CD4-positive, alpha-beta T cell treated with Interleukin-10 for 1 hour (primary cell): ENCODE measurements at places on chromosomes 5 and 9.

- DNase-seq: no peak
Measured at GRCh38 chr5:13946111-13946510, 1.6 kb upstream of the DNAH5 start.

DNA sequence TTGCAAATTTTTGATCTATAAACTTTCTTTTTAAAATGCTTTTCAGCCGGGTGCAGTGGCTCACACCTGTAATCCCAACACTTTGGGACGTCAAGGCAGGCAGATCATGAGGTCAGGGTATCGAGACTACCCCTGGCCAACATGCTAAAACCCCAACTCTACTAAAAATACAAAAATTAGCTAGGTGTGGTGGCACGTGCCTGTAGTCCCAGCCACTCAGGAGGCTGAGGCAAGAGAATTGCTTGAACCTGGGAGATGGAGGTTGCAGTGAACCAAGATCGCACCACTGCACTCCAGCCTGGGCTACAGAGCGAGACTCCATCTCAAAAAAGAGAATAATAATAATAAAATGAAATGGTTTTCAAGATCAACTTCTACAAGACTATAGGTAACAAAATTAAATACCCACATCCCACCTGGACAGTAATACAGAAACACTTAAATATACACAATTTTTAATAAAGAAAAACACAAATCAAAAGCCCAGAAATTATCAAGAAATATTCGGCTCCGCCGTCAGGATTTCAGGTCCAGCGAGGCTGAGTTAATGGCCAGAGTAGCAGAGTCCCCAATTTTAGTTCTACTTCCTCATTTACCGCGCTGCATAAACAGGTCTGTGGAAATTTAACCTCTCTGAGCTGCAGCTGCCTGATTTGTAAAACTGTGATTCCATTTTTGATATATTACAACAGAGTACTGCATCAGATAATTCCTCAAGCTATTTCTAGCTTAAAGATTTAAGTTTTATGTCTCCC is 4.0 kb downstream of the TUT7 start:
- DNase-seq: no peak

DNA sequence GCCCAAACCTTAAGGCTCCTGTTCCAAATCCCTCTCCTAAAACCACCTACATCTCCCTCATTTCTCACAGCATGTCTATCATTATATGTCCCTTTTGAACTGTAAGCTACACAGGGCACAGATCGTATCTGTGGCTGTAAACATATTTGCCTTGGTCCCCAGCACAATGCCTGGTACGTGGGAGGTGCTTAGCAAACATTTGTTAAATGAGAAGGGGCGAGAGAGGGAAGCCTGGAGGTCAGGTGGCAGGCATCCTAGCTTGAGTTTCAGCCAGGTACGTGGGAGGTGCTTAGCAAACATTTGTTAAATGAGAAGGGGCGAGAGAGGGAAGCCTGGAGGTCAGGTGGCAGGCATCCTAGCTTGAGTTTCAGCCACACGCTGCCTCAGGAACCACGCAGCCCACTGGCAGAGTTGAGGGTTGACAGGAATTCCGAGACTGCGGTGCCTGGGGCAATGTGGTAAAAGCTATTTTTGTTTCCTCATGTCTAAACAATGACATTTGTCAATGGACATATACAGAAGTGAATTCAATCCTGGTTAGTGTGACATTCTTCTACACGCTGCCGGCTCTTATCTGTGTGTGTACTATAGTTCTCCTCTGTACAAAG is 113.6 kb downstream of the EFNA5 start:
- DNase-seq: no peak

- DNase-seq: no peak
Measured at GRCh38 chr9:119509291-119509905, 140.2 kb upstream of the BRINP1 start.

GRCh38 chr5:128775558-128775957 is 189.7 kb upstream of the SLC27A6 start:
- no peak for DNase-seq

- DNase-seq: no peak
Measured at GRCh38 chr5:164721116-164721515, 1215.7 kb downstream of the MAT2B start.

- no peak for DNase-seq
Measured at GRCh38 chr5:180807046-180807445, 4.4 kb upstream of the MGAT1 start.

DNA sequence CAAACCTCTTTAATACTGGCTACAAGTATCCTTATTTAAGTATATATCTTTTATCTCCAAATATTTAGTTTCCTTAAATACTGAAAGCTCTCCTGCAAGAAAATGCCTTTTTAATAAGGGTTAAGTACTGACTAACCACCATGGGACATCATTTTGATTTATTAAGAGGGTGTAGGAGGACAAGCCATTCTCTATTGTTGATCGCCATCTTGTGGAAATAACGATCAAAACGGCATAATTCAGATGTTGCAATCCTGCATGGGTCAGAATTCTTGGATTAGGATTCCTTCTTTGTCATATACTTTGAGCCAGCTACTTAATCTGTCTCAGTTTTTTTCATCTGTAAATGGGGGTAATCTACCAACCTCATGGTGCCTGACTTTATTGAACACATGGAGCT is 28.7 kb upstream of the C5orf46 start:
- DNase-seq: no peak

GRCh38 chr5:57408714-57409113 is 73.9 kb downstream of the ACTBL2 start:
- DNase-seq: no peak

DNA sequence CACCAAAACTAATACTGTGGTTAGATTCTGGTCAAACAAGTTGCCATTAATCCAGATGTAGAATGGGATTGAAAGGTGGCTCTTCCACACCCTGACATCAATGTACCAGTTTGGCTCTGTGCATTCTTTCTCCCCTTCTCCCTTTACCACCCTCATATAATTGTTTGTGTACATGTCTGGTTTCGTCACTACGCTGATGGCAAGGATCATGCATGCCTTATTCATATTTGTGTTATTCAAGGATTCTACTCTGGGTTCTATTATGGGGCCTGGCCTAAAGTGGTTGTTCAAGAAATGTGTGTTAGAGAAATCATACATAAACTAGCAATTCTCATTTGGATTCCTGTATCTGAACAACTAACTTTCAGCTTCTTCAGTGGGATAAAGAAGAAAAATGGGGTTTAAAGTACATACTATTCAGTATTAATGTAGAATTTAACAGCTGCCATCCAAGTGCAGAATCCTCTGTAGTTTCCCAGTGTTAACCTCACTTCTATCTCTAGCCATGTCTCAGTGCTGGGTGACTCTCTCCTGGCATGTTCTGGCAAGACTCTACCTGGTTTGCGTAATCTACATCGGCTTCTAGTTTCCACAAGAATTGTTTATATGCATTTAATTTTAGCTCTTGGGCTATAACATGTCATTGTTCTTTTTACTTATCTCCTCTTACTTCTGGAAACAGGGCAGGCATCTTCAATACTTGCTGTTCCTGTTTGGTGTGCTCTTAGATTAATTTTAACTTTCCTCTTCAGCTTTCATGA is 27.9 kb upstream of the CDKN2B start:
- DNase-seq: no peak

DNA sequence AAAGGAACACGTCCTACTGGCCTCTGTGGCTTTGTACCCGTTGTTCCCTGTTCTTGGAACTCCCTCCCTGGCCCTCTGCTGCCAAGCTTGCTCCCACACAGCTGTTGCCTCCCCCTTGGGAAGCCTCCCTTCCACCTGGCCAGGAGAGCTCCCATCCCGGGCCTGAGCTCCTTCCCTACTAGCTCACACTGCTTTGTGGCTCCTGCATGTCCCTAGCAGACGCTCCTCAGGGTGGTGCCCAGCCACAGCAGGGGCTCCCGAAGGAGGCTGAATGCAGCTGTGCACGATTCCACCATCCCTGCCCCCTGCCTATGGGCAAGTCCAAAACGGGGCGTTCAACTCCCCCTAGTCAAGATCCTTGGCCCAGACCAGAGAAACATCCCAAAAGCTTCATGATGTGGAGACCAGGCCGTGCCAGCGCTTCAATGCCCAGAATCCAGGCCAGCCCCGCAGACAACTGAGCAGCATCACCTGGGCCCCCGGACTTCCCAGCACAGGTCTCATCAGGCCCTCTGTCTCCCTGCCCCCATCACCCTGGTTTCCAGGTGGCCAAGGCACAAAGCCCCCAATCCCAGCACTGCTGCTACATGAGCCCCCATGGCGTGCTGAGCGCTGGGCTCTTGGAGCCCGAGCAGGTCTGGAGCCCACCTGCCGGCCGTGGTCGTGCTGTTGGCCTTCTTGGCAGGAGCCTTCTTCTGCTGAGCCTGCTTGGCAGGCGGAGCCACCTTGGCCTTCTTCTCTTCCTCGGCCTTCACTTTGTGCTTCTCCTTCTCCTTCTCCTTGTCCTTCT is 14.3 kb downstream of the BRD3OS start:
- no peak for DNase-seq

DNA sequence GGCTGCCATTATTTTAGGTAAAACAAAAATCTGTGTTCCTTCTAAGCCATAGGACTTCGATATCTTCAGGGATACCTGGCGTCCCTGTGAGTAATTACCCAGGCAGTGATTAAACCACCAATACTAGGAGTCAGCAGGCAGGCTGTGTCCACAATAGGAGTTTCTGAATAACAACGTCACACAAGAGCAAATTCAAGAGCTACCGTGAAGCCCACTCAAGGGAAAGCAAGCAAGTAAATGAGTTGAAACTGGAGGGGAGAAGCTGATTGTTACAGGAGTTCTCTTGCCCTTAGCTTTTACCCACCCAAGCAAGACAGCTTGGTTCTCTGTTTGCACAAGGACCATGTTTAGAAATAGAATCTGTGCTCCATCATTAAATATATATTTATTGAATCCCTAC is 50.8 kb downstream of the SEMA5A start:
- DNase-seq: no peak

DNA sequence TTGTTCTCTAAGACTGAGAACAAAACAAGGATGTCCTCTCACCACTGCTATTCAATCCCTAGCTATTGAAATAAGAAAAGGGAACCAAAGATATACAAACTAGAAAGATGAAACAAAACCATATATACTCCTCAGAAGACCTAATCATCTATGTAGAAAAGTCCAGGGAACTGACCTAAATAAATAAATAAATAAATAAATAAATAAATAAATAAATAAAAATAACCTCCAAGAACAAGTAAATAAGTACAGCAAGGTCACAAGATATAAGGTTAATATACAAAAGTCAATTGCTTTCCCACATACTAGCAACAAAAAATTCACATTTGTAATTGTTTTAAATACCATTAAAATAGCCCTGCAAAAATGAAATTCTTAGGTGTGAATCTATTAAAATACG is 54.6 kb downstream of the DTWD2 start:
- no peak for DNase-seq

DNA sequence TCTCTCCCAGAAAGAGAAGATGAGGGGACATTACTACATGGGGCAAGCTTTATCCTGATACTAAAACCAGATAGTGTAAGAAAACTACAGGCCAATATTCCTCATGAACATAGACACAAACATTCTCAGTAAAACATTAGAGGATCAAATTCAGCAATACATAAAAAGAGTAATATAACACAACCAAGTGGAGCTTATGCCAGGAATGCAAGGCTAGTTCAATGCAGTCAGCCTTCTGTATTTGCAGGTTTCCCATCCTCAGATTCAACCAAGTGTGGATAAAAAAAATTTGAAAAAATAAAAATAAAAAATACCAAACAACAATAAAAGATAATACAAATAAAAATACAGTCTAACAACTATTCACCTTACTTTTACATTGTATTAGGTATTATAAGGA is 31.3 kb downstream of the CCDC69 start:
- DNase-seq: no peak

- DNase-seq: no peak
Measured at GRCh38 chr5:178632285-178632684, 5.4 kb upstream of the CLK4 start.

DNA sequence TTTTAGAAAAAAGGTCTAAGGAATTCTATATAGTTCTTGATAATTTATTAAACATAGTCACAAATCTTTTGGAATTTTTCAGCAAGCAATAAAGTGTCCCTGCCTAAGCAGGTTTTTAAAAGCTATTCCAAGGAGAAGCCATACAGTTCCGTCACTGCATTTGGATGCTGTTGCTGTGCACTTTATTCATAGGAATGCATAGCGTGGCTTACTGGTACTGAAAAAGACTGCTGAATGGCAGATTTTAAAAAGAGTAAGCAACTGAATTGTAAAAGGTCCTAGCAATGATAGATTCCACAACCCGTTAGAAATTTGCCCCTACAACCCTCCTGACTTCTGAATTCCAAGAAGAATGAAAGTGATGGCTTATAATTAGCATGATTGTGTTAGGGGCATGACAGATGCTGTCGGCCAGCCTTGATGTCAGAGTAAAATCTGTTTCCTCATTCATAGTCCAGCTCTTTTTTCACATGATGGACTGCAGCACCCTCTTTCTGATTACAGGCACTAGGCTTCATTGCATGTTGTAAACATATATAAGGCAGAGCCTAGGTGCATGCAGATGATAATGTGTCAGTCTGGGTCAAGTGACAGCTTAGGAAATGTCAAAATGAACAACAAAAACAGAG is 227.0 kb downstream of the PDE4D start:
- DNase-seq: no peak

- no peak for DNase-seq
Measured at GRCh38 chr9:136119883-136120393, 1.3 kb upstream of the TMEM250 start.
